ENCODE measurements at places on chromosomes 1 and 21.

GRCh38 chr1:229561141-229561540 lies 2.6 kb upstream of the ABCB10 start:
- DNase-seq, result peak; percentile 33

GRCh38 chr1:56382929-56383328 lies 196.4 kb downstream of the PLPP3 start:
- DNase-seq, result no peak

DNA sequence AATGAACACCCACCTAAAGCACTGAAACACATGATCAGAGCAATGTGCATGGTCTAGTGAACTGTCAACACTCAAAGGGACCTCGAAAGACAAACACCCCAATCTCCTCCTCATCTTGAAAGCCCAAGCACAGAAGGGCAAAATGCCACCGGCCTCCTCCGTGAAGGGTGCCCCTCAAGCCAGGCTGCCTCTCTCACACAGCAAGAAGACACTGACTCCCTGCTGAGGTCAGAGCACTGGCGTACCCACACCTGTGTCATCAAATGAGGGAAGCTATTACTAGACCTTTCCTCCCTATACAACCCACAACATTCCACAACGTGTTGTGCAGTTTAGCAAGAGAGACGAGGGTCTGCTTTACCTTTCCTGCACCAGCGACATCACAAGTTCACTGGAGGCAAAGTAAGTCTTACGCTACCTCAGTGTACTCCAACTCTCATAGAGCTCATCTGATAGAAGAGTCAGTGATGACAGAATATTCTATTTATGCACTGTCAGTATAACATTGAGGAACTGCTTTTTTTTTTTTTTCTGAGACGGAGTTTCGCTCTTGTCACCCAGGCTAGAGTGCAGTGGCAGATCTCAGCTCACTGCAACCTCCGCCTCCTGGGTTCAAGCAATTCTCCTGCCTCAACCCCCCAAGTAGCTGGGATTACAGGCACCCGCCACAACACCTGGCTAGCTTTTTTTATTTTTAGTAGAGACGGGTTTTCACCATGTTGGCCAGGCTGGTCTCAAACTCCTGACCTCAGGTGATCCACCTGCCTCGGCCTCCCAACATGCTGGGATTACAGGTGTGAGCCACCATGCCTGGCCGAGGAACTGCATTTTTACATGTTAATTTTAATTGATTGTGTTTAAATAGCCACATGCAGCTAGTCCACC lies 3.3 kb downstream of the SH3BP5L start:
- no peak for DNase-seq

GRCh38 chr1:69077633-69078032 lies 490.1 kb upstream of the LRRC7 start:
- no peak for DNase-seq

GRCh38 chr1:206729507-206729906 lies 41.1 kb upstream of the IL19 start:
- DNase-seq, result no peak

DNA sequence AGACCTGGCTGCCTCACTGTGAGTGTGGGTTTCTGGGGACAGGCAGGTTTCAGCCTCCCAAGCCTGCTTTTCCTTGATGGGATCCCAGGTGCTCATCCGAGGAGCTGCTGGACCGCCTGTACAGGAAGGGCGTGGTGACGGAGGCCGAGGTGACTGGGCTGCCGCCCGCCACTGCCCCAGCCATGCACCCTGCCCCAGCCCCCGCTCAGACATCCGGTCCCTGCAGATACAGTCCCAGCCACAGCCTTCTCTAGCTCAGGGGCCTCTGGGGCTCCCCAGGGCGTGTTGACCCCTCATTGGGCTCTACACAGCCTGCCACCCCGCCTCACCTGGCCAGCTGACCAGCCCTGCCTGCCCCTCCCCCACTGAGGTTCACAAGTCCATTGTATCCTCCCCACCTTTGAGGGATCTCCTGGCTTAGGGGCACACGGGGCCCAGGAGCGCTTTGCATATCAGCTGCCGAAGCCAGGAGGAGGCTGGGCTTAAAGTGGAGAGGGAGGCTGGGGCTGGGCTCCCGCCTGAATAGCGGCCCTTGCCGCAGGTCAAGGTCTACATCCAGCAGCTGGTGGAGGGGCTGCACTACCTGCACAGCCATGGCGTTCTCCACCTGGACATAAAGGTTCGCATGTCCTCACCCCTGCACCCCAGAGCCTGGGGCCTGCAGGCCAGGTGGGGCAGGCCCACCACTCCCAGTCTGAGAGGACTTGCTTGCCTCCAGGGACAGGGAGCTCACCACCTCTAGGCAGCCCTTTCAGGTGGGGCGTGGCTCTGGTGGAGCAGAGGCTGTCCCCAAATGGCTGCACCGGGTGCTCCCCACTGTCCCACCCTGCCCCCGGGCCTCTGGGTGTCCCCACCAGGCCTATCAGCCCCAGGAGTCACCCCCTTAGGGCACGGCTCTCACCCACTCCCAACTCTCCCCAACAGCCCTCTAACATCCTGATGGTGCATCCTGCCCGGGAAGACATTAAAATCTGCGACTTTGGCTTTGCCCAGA lies 38.5 kb downstream of the TRIM11 start:
- DNase-seq, result no peak

DNA sequence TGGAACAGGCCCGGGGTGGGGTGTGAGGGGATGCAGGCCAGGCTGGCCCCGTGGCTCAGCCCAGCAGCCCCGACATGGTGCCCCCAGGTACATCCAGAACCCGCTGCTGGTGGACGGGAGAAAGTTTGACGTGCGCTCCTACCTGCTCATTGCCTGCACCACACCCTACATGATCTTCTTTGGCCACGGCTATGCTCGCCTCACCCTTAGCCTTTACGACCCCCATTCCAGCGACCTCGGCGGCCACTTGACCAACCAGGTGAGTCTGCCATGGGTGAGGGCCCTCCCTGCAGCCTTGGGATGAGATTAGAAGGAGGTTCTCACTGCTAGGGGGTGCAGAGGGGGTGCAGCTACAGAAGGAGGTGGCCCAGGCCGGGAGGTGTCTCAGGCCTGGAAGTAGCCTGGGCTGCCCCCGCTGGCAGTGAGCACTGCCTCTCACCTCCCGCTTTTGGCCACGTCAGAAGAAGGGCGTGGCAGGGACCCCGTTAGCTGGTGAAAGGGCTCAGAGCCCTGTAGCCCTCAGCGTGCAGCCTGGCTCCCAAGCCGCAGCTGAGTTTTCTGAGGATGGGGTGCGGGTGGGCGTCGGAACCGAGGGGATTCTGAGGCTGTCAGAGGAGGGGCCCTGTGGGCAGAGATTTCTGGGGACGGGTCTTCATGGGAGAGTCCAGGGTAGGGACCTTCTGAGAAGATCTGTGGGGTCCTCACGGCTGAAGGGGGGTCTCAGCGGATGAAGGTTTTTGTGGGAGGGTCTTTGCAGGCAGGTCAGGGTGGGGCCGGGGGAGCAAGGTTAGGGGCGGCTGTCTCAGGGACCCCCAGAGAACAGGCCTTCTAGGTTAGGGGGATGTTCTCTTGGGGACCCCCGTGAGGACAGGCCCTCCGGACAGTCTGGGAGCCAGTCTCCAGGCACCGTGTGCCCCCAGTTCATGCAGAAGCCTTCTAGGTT lies 10.4 kb downstream of the TTLL10 start:
- no peak for DNase-seq

GRCh38 chr1:205179842-205180241 lies 31.7 kb downstream of the DSTYK start:
- no peak for DNase-seq

DNA sequence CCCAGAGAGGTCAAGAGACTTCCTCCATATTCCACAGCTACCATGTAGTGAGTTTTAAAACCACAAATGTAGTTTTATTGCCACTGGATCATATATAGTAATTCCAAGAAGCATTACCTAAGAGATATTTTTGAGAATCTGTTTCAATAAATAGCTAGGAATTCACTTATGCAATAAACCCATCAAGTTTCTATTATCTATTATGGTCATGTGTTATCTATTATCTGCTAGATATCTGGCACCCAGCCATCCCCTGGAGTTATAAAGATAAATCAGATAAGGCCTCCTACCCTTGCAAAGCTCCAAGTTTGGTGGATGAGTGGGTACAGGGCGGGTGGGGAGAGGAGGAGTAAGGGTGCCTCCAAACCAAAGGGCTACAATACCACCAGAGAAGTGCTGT lies 10.3 kb upstream of the VWA5B1 start:
- no peak for DNase-seq

DNA sequence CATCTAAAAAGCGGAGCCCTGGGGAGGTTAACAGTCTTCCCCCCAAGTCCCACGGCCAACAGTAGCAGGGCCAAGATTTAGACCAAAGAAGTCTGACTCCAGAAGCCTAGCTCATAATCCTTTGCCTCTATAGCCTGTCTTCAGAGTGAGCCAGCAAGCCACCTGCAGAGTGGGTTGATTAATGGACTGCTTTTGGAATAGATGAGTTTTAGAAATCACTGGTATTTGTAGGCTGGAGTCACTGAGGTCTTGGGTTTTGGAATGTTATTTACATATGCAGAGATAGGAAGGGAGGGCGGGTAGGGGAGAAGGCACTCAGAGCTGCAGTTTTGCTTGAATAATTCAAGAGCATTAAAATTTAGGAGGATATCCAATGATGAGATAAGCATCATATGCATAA lies 90.8 kb upstream of the L1TD1 start:
- no peak for DNase-seq

DNA sequence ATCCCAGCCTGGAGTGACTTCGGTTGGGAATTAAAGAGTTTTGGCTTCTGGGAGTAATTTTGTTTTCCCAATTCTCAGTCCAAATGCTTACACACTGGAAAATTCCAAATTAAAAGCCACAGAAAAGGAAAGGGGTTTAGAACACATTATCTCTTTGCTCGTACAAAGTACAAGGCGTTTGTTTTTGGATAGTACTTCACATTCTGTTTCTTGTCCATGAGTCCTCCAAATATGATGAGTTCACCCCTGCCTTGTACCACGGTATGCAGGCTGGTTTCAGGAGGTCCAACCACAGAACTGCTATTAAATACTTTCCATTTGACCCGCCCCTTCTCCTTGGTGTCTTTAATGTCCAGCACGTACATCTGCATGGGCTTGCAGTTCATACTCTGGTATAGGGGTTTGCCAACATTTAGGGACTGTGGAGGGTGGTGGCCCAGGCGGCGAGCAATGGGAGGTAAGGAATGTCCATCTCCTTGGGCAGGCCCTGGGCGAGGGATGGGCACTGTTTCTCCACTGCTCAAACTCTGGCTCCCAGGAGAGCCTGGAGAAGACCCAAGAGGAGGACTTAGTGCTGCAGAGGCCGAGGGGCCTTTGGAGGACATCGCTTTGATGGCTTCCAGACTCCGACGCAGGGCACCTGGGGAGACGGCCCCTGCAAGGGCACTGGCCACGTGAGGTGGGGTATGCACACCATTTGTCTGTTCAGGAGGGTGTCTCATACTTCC lies 13.7 kb upstream of the CPLANE2 start:
- DNase-seq, result no peak

- peak; percentile 26 for DNase-seq
Observed at GRCh38 chr1:91836331-91837040, 49.5 kb downstream of the TGFBR3 start.

- peak; percentile 26 for DNase-seq
Observed at GRCh38 chr1:167221126-167221737, 546 bp downstream of the POU2F1 start.

DNA sequence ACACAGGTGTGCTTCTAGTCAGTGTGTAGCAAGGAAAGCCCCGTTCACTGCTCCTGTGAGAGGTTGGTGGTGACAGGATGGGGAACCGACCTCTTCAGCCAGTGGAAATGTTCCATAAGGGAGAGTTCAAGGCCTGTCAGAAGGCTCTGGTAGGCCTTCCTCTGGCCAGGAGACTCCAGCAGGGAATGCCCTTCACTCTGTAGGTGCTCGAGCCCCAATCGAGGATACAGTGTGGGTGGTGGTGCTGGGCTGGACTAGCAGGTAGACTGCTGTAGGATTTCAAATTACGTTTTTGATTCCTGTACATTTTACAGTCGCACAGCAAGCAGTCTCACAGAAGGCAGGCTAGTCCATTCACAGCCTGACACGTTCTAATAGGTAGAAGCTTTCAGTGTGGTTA lies 37.8 kb downstream of the NCF2 start:
- no peak for DNase-seq

GRCh38 chr1:94806441-94806871 lies 13.7 kb upstream of the SLC44A3 start:
- no peak for DNase-seq

- DNase-seq, result no peak
Observed at GRCh38 chr1:116559304-116559761, 11.5 kb downstream of the CD58 start.

DNA sequence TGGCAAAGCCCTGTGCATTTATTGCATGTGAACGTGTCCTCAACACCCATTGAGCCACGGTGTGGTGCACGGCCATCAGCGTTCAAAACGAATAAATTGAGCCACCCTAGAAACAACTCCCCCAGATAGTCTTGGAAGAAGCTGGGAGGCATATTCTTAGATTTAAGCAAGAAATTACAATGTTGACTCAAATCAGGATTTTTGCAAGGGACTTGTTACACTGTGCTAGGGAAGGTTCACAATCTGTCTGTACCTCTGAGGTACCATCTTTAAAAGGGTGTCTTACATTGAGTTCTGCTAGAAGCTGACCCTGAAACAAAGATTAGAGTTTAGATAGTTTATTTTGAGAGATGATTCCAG lies 16.2 kb downstream of the CD247 start:
- DNase-seq, result no peak

- no peak for DNase-seq
Observed at GRCh38 chr1:56301791-56302190, 277.6 kb downstream of the PLPP3 start.

GRCh38 chr1:22117851-22118250 lies 25.0 kb downstream of the WNT4 start:
- DNase-seq, result no peak

- DNase-seq, result no peak
Observed at GRCh38 chr1:29685387-29685786, 449.1 kb downstream of the PTPRU start.

GRCh38 chr1:225809842-225810578 lies at the start of gene EPHX1:
Gene EPHX1, plus strand, starts transcription at chr1:225810124. Its CDS starts 18,606 bp downstream, at chr1:225828730.
- peak; percentile 90 for DNase-seq

GRCh38 chr1:53462769-53463501 lies 3.7 kb downstream of the DMRTB1 start:
- DNase-seq, result no peak

GRCh38 chr1:117013309-117013858 lies 11.8 kb downstream of the CD101 start:
- no peak for DNase-seq

GRCh38 chr1:204072931-204073836 lies at the start of gene SOX13:
Gene SOX13, plus strand, starts transcription at chr1:204073115. Its CDS starts 39,801 bp downstream, at chr1:204112916.
- peak; percentile 85 for DNase-seq

- DNase-seq, result no peak
Observed at GRCh38 chr1:56002231-56002630, 577.1 kb downstream of the PLPP3 start.

DNA sequence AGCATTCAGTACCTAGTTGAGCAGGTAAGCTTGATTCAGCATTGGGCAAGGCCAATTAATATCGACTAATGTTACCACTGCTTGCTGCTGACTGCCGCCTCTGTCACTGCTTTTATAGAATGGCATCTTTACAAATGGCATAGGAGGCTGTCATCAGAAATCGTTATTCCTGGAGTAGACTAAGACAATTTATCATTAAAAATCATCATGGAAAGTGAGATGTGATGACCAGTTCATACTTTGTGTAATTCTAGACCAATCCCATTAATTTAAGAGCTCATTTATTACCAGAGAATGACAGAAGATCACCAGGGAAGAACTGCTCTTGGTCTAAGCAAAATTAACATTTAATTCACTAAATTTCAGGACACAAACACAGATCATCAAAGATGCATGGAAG lies 254.0 kb downstream of the SPATA17 start:
- DNase-seq, result no peak
